ENCODE measurements at places on chromosomes 6 and 20. TPM values are rescaled to one million over a fixed set of nuclear protein-coding genes. Genes with fewer than 3 reads are reported as not detected.

DNA sequence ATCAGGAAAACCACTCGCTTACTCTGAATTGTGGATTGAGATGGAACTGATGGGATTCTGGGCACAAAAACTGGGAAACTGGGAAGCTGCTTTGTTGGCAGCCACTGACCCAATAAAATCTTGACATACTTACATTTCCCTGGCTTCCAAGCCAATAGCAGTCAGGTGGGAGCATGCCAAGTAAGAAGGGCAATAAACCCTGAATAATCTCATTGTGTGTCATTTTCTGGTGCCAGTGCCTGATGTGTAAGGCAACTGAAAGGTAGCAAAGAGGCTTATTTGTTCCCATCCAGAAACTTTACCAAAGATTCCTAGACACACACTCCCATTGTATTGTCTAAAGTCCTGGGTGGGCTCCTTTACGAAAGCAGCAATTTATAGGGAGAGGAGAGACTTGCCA is 93.2 kb downstream of the TBX18 start:
- DNase-seq: no peak

DNA sequence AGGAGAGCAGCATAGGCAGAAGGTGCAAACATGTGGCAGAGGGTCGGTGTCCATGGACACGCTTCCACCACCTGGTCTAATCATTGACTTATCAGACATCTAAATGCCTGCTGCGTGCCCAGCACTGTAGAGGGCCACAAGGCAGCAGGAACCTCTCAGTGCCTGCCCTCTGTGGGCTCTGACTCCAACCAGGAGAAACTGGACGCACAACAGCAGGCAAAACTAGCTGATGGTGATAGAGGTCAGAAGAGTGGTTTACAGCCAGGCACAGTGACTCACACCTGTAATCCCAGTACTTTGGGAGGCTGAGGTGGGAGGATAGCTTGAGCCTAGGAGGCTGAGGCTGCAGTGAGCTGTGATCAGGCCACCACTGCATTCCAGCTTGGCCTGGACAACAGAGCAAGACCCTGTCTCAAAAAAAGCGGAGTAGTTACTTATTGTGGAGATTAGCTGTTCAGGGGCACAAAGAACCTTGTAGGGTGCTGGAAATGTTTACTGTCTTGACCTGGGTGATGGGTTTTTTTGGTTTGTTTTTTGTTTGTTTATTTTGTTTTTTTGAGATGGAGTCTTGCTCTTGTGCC is 46.5 kb downstream of the PPARD start:
- no peak for DNase-seq

GRCh38 chr20:22924046-22924737 is 110.9 kb upstream of the SSTR4 start:
- no peak for DNase-seq

- DNase-seq: no peak
Measured at GRCh38 chr6:132122176-132122575, 171.0 kb upstream of the CCN2 start.

- no peak for DNase-seq
Measured at GRCh38 chr20:56974499-56975250, 291.8 kb downstream of the BMP7 start.

DNA sequence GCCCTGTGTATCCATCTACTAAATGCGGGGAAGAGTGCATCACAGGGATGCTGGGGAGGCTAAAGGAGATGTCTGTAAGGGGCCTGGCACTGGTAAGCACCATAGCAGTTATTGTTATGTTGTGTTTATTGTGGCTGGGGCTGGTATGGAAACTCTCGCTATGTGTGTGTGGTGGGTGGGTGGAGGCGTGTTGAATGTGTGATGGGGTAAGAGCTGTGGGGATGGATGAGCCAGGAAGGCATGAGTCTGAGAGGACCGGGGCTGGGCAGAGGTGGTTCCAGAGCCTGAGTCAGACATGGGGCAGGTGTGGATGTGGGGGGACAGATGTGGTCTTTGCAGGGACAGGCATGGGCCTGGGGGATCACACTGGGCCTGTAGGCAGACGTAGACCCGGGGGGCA is 88.1 kb downstream of the GRM4 start:
- no peak for DNase-seq

DNA sequence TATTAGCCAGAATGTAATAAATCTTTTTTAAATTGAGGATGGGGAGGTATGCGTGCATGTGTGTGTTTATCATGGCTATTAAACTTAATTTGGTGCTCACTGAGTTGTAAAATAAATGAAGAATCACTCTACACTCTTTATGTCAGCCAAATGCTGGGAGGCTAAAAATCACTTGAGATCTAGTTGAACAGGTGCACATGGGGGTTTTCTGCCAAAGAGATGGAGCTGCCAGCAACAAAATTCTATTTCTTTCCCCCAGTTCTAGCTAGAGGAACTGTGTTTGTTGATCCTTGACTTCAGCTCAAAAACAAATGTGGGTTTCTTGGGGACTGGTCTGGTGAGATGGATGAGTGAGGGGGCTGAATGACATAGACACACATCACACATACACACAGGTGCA is 183.3 kb upstream of the BTBD3 start:
- DNase-seq: no peak

- DNase-seq: no peak
Measured at GRCh38 chr20:49045440-49046086, 549 bp upstream of the CSE1L start.

DNA sequence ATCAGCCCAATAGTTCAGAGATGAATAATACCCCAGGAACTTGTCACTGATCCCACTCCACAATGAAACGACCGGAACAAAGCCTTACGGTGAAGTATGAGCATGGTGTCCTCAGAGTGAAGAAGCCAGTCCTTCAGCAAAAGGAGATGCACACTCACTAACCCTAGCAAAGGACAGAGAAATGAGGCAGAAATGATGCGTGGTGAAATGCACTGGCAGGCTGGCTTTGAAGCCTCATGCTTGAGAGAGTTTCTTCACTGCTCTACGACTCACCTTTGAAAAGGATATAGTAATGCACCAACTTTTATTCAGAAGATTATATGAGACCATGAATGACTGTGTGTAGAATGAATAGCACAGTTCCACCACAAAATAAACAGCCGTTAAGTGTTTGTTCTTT is 74.8 kb downstream of the PHACTR1 start:
- DNase-seq: no peak

DNA sequence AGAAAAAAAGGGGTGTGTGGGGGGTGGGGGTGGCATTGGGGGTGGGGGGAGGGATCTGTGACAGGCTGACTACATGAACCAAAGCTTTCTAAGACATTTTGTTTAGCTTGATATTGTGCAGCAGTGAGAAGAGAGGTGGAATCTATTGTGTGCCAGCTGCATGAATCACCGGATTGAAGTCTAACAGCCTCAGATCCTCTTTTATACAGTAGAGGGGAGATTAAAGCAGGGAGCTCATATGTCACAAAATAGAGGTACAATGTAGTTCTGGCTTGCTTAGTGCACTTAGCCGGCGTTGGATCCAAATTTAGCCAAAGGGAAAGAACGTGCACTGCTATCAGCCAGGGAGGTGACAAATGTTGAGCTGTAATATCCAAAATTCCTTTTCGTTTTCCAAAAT is 404.2 kb upstream of the CITED2 start:
- DNase-seq: no peak

GRCh38 chr6:157487110-157487773 is 106.3 kb downstream of the ZDHHC14 start:
- DNase-seq: no peak

DNA sequence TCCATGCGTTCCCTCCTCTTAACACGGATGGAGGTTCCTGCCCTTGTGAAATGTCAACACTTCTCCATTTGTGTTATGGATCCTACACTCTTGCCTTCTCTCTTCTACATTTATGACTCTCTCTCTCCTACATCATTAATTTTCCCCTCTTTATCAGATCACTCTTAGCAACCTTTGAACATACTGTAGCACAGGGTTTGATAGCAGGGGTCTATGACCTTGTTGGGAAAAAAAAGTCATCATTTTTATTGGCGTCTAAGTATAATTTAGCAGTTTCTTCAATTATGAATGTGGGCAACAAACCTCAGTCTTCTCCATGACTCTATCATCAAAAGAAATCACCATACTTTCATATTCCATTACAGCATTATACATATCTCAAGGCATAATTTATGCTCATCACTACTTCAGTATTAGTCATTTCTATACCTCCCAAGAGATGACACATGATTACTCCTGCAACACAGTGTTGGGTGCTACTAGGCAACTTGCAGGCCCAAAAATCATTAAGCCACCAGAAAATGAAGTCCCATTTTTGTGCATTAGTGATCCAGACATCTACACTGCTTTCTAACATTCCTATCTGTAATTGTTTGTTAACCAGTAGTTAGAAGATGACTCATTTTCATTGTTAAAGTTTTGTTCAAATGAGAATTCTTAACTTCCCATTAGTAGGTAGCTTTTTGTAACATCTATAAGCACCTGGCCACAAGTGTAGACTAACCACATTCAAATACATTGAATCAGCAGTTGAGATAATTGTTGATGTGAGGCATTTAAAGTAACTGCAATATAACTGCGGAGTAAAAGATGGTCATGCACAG is 9.5 kb downstream of the CYP39A1 start:
- no peak for DNase-seq

PAK5 gene
- 0.08 TPM for total RNA-seq

SLC12A5 gene
- not detected for total RNA-seq

RCAN2 gene
- total RNA-seq: 1.2 TPM
